ENCODE measurements at places on chromosomes 12 and 14.

DNA sequence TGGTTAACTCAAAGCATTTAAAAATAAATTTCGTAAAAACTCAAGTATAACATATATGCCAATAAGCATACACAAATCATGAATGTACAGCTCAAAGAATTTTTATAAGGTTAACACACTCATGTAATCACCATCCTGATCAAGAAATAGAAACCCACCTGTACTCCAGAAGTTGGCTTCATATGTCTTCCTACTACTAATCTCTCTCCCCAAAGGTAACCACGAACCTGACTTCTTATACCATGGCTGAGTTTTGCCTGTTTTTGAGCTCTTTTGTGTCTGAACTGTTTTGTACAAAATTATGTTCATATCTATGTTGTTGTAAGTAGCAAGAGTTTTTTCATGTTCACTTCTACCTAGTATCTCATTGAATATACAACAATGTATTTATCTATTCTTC is 18.7 kb downstream of the DUSP16 start:
- no peak for DNase-seq

- no peak for DNase-seq
Observed at GRCh38 chr12:109962398-109962797, 33.8 kb downstream of the GIT2 start.

DNA sequence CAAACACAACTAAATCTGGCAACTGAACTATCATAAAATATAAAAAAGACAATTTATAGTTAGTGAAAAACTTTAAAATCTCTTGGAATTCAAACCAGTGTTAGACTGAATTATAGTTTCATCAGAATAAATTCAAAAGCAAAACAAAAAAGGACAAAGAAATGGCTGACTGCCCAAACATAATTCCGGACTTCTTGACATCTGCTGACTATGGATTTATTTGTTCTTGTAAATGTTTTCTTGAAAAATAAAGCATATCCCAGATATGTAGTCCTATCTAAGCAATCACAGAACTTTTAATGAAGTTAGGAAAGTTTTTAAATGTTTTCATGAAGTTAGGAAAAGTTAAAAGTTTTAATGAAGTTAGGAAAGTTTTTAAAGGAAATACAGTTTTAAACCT is 45.8 kb upstream of the CNTN1 start:
- DNase-seq, result no peak

- DNase-seq, result no peak
Observed at GRCh38 chr12:93813972-93814821, 137.0 kb downstream of the CRADD start.

DNA sequence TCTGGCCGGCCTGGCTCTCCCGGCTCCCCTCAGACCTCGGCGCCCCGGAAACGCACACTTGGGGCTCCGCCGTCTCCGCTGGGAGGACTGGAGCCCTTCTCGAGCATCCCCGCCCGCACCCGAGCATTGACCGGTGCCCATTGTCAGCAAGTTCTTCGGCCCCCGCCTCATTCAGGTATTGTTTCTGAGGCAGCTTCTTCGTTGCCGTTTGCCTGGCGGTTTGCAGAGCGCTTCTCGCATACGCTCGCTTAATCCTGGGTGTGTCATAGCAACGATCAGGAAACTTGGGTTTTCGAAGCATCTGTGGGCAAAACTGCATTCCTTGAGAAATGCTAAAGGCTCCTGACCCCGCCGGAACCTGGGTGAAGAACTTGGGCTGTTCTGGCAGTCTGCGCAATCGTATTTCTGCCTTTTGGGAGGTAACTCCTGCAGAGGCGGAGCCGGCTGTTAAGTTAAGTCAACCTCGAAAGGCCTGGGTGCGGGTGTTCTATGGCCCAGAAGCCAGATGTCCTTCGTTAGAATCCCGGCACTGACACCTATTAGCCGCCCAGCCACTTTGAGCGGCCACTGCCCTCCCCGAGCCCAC is 518 bp downstream of the GSKIP start:
- no peak for DNase-seq

DNA sequence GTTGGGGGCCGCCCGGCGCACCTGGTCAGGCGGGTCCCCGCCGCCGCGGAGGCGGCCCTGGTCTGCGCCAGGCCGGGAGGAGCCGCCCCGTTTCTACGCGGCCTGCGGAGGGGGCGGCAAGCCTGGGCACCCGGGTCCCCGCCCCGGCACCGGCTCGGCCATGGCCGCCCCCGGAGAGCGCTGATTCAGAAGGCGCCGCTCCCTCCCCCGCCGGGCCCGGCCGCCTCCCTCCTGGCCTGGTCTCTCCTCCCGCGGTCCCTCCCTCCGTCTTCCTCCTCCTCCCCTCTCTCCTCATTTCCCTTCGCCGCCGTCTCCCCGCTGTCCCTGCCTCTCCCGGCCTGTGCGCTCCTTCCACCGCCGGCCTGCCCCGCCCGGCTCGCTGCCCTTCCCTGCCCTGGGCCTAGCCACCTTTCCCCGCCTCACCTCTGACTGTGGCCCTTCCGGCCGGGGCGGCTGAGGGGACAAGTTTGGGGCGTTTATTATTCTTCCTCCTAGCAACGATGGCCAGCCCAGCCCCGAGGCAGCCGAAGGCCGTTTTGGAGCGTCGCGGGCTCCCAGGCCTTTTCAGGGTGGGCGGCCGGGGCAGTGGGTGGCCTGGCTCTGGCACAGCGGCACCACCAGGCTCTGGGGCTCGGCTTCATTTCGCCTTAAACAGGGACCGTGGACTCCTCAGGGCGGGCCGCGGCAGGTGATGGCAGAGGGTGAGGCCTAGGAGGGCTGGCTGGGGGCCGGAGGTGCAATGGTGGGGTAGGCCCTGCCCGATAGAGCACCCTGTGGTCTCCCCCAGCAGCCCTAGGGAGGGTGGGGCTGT is 768 bp downstream of the CEP170B start:
- DNase-seq, result no peak

DNA sequence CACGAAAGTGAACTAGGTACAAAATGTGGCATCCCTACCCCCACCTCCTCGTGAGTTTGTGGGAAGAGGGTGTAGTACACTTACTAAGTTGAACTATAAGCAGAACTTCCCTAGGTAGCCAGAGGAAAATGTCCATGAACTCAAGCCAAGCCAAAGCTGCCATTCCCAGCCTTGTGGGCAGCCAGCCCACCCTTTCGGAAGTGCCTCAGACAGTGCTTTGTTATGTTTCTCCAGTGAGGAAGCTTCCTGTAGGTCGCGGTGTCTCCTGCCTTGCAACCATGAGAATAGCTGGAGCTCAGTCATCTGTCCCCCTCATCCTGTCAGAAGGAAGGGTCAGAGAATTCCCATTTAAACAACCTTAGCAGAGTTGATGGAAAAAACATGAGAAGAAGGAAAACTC is 266.9 kb downstream of the DUSP6 start:
- no peak for DNase-seq

DNA sequence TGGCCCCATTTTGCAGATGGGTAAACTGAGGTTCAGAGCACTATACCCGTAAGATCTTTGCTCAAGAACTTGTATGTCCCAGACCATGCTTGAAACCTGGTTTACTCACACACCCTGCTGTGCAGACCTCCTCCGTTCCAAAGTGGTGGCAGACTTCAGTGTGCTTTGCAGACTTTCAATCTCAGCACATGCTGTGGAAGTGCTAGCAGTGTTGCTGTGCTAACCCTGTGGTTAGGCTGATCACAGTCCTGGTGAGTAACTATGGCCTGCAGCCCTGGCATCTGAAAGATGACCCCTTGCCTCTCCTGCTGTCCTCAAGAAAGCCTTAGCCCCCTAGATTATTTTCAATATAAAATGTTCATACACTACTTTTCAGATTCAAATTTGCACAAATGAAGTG is 450.6 kb downstream of the DPF3 start:
- DNase-seq, result no peak

DNA sequence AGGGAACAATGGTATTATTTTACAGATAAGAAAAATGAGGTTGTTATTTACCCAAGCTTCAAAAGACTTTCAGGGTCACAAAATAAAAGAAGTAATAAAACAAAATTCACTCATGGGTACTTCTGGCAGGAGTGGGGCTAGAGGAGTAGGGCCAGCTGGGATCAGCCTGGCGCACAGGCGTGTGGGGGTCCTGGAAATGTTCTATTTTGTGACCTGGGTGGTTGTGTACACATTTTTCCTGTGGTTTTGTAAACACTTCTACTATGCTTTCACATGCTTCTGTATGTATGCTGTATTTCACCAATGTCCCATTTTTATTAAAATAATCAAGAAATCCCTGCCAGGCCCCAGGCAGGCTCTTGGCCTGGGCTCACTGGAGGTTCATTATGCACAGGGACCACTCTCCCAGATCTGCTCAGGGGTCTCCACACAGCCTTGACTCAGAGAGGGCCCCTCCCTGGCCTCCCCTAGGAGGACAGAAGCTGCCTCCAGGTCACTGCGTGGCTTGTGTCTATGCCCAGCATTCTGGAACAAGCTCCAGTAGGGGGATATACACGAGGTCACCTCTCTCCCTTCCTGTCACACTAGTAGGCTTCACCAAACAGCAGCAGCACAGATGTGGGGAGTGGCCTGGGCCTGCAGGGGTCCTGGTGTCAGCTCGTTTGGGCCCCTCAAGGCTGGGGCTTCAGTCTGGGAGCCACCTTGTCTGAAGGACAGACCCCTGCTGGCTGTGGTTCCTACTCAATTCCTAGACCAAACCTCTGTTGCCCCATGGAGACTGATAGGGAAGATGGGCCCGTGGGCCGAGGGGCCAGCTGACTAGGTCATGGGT is 37.8 kb downstream of the ANAPC7 start:
- DNase-seq, result no peak

- no peak for DNase-seq
Observed at GRCh38 chr12:78697817-78698415, 166.7 kb upstream of the SYT1 start.

DNA sequence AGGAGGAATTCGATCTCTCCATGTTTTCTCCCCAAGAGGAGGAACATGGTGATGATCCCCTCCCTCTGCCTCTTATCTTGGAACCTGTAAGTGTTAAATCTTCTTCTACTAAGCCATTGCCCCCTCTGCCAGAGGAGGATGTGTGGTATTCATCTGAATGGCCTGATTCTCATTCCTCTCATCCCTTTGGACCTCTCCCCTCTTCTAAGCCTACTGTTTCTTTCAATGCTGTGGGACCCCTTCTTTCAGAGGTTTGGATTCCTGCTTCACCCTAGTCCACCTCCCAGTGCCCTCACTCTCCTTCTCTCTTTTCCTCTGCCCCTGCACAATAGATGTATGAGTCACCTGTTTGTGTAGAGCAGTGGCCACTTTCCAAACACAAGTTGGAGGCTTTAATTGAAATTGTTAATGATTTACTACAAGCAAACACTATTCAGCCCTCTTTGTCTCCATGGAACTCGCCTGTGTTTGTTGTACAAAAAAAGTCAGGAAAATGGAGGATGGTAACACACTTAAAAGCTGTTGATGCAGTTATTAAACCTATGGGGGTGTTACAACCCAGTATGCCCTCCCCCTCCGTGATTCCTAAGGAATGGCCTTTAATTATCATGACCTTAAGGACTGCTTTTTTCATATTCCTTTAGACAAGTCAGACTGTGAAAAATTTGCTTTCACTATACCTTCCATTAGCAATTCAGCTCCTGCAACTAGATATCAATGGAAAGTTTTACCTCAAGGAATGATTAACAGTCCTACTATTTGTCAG is 192.1 kb upstream of the ALG10B start:
- no peak for DNase-seq

DNA sequence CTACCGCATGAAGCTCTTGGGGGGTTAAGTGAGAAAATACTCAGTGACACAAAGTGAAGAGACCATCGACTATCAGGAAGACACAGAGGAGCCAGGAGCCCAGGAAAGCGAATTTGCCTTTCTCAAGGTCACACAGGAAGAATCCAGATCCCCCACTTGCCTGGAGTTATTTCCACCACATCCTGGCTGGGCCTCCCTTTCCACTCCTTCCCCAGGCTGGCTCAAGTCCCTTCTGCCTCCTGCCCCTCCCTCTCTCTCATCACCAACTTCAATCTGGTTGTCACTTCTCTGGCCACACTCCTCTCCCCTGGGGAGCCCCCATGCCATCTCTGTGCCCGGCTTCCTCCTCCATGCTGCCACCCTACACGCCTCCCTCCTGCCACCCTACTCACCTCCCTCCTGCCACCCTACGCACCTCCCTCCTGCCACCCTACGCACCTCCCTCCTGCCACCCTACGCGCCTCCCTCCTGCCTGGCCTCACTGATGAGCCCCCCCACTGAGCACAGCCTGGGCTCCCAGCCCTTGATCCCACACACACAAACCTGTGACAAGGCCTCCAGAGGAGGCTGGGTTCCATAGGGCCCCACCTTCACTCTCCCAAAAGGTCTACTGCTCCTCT is 6.3 kb downstream of the SCNN1A start:
- no peak for DNase-seq

DNA sequence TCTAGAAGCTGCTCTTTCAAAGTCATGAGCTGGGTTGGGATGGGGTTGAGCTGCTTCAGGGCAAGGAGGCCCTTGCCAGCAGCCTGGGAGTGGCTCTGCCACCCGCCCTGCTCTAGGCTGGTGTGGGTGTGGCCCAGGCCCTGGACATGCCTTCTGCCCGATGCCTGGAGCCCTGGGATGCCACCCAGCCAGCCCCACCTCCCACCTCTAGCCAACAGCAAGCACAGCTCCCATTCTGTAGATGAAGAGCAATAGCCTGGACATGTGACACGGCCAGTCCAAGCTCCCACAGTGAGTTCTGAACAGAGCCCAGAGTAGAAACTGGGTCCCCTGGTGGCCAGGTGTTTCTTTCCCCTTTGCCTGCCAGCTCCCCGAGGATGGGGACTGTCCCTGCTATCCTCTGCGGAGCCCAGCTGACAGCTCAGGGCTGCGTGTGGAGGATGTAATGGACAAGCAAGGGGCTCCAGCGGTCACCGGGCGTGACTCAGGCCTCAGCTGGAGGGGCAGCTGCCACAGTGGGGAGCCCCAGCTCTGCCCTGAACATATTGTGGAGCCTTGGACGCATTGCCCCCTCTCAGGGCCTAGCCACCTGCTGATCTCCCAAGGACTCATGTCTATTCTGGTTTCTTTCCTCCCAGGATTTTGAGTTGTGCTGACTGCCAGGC is 165.2 kb downstream of the TSPAN9 start:
- no peak for DNase-seq

DNA sequence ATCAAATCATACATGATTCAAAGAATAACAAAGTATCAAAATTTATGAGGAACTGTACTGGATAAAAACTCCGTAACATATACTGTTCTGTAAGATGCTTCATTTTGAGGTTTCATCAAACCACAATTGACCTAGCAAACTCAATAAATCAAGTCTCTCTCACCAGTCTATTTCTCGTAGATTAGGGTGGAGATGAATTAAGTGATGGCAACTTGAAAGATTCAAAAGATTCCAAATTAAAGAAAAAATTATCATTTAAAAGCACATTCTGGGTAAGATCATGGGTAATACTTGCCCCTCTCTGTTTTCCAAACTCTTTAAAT is 74.4 kb downstream of the PAPLN start:
- DNase-seq, result no peak

DNA sequence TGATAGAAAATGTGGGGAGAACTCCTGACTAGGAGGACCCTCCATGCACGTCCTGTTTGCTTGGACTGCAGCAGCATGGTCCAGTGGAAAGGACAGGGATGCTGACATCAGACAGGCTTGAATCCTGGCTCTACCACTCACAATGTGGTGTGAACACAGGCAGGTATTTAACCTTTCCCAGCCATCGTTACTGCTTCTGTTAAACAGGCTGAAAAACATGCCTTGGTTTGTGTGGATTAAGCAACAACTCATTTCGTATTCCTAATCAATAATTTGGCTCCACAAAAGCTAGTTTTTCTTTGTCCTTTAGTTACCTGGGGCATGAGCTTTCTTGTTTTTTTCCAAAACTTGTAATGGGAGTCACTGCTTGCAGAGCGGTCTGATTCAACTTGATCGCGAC is 41.0 kb downstream of the APPL2 start:
- DNase-seq, result no peak

GRCh38 chr12:67589078-67589477 is 59.5 kb upstream of the DYRK2 start:
- no peak for DNase-seq

All from memory B cell (primary cell).